Lung (tissue), 17 donors: ENCODE measurements at places on chromosomes 1 and 21. TPM values are rescaled to one million over a fixed set of nuclear protein-coding genes. Genes with fewer than 3 reads are reported as not detected.

DNA sequence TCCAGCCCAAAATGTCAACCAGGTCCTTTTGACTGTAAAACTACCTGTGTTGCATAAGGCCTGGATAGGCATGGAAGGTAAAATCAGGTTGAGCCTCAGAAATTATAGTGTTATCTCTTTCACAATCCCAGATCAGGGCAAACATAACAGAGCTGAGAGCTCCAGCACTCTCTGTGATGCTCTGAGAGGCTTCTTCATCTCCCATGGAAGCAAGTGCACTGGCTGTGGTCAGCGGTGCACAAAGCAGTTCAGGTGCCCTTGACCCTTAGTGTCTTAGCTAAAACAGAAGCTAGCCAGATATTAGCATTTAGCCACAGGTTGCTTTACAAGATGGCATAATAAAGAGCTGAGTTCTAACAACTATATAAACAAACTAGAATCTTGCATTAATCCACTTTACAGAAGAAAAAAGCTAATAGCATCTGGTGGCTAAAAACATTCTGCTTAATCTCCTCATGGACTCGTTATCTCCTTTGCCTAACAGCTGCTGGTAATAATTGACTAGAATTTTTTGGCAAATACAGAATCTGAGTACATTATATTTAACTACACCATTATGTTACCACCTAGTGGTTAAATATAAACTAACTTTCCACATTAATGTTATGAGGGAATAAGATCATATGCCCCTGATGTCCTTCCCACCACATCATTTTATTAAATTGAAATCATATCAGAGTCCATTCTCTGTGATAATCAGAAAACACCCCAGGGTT is 25.6 kb upstream of the POGK start:
- H3K36me3 ChIP-seq, result no peaks in the 10 kb centered on the region
- H3K4me3 ChIP-seq, result no peak overlapping the region
- H3K27me3 ChIP-seq, result no peaks in the 10 kb centered on the region
- peak overlapping the region; percentile 0 for H3K27ac ChIP-seq

- H3K4me3 ChIP-seq, result no peak overlapping the region
- peak; percentile 0 for DNase-seq
- H3K4me1 ChIP-seq, result no peaks in the 10 kb centered on the region
These were observed 57.7 kb downstream of the RGSL1 start for GRCh38 chr1:182507685-182508084.

DNA sequence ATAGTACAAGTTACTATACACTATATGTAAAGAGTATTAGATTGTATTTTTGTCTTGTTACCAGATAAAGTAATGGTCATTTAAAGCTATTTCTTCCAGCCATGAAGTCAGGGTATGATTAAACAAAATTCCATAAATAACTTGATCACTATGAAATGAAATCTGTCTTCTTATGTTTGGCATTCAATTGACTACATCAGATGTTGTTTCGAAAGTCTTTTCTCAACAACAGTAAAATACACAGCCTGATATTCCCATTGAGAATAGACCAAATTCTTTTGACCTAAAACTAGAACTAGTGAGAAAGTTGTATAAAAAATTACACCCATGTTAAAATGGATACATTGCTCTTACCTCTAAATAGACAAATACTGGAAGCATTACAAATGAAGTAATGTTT is 134.6 kb upstream of the ADAMTS5 start:
- H3K4me3 ChIP-seq, result no peak overlapping the region
- no peak for DNase-seq
- no peaks in the 10 kb centered on the region for H3K4me1 ChIP-seq
- no peaks in the 10 kb centered on the region for H3K36me3 ChIP-seq
- H3K27ac ChIP-seq, result no peak overlapping the region

- no peaks in the 10 kb centered on the region for H3K27me3 ChIP-seq
- no peak for DNase-seq
- no peak overlapping the region for H3K4me3 ChIP-seq
- H3K36me3 ChIP-seq, result no peaks in the 10 kb centered on the region
- H3K4me1 ChIP-seq, result no peaks in the 10 kb centered on the region
- H3K27ac ChIP-seq, result no peak overlapping the region
These were observed 51.4 kb upstream of the SIM2 start for GRCh38 chr21:36647279-36648093.

DNA sequence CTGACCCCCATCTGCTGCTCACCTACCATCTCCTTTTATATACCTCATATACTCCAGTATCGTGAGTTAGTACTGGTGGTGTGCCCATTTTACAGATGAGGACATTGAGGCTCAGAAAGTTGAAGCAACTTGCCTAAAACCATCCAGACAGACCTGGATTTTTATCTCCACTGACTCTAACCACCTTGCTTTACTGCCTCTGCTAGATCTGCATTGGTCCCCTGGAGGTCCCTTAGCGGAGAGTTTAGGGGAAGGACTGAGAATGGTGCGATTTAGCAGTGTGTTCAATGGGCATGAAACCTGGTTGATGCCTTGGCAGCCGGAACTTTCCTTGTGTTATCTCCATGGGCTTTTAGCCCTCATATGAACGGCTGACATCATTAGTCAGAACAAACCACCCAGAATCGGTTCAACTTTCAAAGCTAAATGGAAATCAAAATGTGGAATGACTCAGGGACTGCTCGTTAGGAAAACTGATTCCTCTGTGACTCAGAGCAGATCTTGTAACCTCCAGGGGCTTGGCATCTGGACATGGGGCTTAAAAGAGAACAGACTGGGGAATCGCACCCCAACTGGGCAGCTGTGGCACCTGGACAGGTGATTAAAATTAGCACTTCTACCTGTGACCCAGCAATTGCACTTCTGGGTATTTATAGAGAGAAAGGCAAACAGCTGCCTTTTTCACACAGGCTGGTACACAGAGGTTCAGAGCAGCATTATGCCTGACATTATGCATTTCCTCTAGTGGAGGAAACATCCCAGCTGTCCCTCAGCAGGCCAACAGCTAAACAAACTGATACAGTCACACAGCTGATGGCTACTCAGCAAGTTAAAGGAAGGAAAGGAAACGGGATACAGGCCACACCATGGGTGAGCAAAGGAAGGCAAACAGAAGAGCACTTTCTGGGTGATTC is 25.3 kb downstream of the TMEM51 start:
- peak; percentile 96 for DNase-seq
- no peaks in the 10 kb centered on the region for H3K36me3 ChIP-seq
- no peaks in the 10 kb centered on the region for H3K27me3 ChIP-seq
- no peak overlapping the region for H3K4me3 ChIP-seq
- H3K4me1 ChIP-seq, result peaks cover 28% of the 10 kb centered on the region

GRCh38 chr1:65991694-65992093 is 199.0 kb downstream of the PDE4B start:
- no peaks in the 10 kb centered on the region for H3K27me3 ChIP-seq
- no peak for DNase-seq
- H3K36me3 ChIP-seq, result no peaks in the 10 kb centered on the region
- no peaks in the 10 kb centered on the region for H3K4me1 ChIP-seq
- no peak overlapping the region for H3K27ac ChIP-seq

DNA sequence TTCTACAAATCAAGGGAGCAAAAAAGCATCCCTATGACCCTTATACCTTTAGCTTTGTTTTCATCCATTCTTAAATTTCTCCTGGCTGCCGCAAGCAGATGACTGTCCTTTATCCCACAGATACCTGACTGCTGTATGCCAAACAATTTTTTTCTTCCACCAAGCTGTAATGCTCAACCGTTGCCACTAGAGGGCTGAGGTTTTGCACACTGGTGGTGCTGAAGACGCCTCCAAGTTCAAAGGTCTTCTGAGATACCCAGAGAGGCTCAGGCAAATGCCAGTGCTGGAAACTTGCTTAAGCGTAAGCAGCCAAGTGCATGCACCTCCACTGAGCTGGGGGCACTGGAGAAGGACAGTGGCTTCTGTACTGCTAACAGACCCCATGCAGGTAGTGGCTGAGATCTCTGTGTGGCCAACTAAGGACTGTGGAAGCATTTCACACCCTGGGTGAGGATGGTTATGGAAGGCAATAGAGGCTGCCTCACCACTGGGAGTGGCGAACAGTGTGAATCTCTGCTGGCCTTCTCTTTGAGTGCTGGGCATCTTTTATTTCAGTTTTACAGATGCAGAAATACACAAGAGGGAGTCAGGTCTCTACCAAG is 28.5 kb downstream of the CNIH3 start:
- H3K27me3 ChIP-seq, result no peaks in the 10 kb centered on the region
- no peaks in the 10 kb centered on the region for H3K36me3 ChIP-seq
- no peak overlapping the region for H3K4me3 ChIP-seq
- peak; percentile 40 for DNase-seq
- no peaks in the 10 kb centered on the region for H3K4me1 ChIP-seq

DNA sequence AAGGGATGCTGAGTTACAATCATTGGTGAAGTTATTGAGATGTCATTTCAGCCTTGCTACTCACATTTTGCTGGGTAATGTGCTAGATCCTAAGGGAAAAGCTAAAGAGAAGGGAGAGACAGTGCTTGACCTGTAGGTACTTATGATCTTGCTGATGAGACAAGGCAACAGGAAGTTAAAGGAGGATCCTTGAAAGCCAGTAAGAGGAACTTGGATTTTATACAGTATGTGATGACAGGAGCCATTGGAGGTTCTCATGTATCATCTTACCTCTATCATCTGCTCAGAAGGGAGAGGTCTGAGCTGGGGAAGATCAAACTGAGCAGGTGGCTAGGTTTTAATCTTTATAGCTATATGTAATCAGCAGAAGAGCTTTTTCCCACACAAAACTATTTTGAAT is 6.3 kb downstream of the APOBEC4 start:
- H3K4me1 ChIP-seq, result no peaks in the 10 kb centered on the region
- H3K27ac ChIP-seq, result no peak overlapping the region
- no peak for DNase-seq

DNA sequence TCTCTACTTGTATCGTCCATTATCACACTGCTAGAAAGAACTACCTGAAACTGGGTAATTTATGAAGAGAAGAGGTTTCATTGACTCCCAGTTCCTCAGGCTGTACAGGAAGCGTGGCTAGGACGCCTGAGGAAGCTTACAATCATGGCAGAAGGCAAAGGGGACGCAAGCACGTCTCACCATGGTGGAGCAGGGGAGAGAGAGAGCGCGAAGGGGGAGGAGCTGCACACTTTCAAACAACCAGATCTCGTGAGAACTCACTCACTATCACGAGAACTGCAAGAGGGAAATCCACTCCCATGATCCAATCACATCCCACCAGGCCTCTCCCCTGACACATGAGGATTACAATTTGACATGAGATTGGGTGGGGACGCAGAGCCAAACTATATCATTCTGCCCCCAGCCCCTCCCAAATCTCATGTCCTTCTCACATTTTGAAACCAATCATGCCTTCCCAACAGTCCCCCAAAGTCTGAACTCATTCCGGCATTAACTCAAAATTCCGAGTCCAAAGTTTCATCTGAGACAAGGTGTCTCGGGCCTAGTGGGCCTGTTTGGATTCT is 8.0 kb downstream of the MMEL1 start:
- H3K36me3 ChIP-seq, result no peaks in the 10 kb centered on the region
- H3K27ac ChIP-seq, result no peak overlapping the region
- H3K4me3 ChIP-seq, result no peak overlapping the region
- H3K4me1 ChIP-seq, result no peaks in the 10 kb centered on the region

GRCh38 chr1:226686440-226687425 is 52.3 kb downstream of the ITPKB start:
- no peaks in the 10 kb centered on the region for H3K36me3 ChIP-seq
- peak overlapping the region; percentile 3 for H3K27ac ChIP-seq
- no peak overlapping the region for H3K4me3 ChIP-seq
- no peaks in the 10 kb centered on the region for H3K27me3 ChIP-seq
- H3K4me1 ChIP-seq, result peaks cover 8% of the 10 kb centered on the region

GRCh38 chr1:81654147-81654546 is 146.6 kb upstream of the ADGRL2 start:
- no peak overlapping the region for H3K27ac ChIP-seq
- peaks cover 8% of the 10 kb centered on the region for H3K4me1 ChIP-seq
- H3K27me3 ChIP-seq, result no peaks in the 10 kb centered on the region
- H3K36me3 ChIP-seq, result no peaks in the 10 kb centered on the region
- no peak for DNase-seq
- H3K4me3 ChIP-seq, result no peak overlapping the region

DNA sequence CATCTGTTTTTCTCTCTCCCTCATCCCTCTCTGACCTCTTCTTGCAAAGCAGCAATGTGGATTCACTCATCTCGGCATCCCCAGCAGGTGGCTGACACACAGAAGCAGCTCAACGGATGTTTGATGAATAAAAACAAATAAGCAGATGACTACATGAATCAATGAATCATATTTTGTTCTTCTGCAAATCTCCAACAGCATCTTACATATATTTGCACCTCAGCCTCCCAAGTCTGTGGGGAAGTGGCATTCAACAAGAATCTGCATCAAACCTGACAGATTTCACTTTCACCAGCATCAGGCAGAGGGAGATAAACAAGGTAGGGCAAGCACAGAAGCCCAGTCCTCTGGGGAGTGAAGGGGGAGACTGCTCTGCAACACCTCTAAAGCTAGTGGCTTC is 34.0 kb downstream of the CAPN8 start:
- no peak overlapping the region for H3K27ac ChIP-seq
- no peaks in the 10 kb centered on the region for H3K36me3 ChIP-seq
- no peaks in the 10 kb centered on the region for H3K4me1 ChIP-seq
- peaks cover 2% of the 10 kb centered on the region for H3K27me3 ChIP-seq

DNA sequence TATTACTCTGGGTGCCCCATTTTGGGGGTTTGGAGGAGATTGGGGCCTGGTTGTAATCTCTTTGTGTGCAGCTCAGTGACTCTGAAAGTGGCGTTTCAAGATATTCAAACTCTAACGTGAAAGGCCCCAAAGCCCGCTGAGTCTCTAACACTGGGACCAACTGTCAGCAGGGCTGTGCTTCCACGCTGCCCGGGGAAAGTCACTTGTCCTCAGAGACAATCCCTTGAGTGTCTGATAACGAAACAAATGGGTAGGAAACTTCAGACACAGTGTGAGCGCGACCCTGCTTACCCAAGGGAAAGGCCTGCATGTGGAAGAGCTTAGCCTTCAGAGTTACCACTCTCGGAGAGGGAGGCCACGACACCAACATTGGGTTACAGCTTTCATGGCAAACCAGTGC is 837 bp downstream of the UBASH3A start:
- H3K27me3 ChIP-seq, result no peaks in the 10 kb centered on the region
- H3K27ac ChIP-seq, result no peak overlapping the region
- no peaks in the 10 kb centered on the region for H3K4me1 ChIP-seq
- H3K4me3 ChIP-seq, result no peak overlapping the region
- DNase-seq, result no peak

NT5C1A gene
- total RNA-seq, result not detected

RGL1 gene
- total RNA-seq, result 29.2 TPM

TPTE gene
- not detected for total RNA-seq

G0S2 gene
- 74.5 TPM for total RNA-seq

CYP4A11 gene
- total RNA-seq, result not detected

SERPINC1 gene
- total RNA-seq, result 0.61 TPM

C1orf115 gene
- 18.2 TPM for total RNA-seq

OR6N2 gene
- not detected for total RNA-seq
